Left hindlimb (tissue), 1 donor: ENCODE measurements at places on chromosomes 2 and 18.
A peak's percentile ranks its signal among the peaks of the same experiment; 100 is the strongest.

DNA sequence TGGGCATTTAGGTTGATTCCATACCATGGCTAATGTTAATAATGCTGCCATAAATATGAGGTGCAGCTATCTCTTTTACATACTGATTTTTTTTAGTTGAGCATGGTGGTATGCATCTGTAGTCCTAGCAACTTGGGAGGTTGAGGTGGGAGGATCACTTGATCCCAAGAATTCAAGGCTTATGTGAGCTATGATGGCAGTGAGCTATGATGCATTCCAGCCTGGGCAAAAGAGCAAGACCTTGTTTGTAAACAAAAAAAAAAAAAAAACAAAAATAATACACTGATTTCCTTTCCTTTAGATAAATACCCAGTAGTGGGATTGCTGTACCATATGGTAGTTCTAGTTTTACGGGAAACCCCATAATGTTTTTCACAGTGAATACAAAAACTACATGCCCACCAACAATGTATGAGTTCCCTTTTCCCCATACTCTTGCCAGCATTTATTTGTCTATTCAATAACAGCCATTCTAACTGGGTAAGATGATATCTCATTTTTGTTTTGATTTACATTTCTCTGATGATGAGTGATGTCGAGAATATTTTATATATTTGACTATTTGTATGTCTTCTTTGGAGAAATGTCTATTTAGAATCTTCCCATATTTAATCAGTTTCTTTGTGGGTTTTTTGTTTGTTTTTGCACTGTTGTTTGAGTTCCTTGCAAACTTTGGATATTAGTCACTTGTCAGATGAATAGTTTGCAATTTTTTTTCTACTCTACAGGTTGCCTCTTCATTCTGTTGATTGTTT, 281.0 kb upstream of the KYNU start:
- DNase-seq, result no peak

DNA sequence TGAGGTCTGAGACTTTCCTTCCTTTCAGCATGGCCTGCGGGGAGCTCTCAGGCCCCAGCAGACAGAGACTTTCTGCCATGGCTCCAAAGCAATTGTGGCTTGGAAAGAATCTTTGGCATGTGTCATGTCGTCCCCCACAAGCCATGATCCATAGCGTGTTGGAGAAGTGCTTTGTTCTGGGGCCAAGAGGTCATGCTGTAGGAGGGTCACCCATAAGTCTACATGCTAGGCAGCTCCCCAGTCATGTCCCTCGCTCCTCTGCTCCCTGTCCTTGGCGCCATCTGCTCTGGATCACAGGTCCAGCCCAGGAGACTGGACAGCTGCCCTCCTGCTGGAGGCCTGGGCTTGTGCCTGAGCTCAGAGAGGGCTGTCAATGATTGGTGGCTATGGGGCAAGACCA, 78.8 kb upstream of the LCLAT1 start:
- no peak for DNase-seq

DNA sequence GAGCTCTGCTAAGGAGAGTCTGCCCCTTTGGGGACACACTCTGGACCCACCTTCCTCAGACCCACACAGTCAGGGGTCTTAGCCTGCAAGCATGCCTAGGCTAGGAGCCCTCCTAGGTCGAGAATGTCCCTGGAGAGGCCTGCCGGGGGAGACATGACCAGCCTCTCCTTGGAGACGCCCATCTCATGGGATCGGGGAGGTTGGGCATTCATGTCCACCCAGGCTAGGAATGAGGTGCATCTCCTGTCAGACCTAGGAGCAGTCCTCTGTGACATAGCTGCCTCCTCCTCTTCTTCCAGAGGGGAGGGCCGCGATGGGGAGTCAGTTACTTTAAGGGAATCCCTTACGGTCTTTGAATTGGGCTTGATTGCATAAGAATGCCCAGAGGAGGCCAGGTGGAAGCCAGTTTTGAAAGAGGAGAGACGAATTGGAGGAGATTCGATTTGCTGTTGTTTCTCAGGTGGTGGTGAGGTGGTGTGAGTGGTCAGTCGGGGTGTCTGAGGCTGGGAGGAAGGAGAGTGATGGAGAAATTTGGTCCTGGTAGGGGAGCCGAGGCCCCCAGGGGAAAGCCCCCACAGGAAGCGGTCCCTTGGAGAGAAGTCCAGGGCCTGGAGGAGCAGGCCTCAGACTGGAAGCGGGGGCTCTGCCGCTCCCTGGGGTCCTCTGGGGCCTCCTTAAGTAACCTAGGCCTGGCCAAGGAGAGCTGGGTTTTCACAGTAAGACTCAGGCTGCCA, 241.3 kb downstream of the DYSF start:
- DNase-seq, result peak; percentile 19

GRCh38 chr18:76689646-76690264, 132.6 kb upstream of the ZNF236 start:
- DNase-seq, result no peak

DNA sequence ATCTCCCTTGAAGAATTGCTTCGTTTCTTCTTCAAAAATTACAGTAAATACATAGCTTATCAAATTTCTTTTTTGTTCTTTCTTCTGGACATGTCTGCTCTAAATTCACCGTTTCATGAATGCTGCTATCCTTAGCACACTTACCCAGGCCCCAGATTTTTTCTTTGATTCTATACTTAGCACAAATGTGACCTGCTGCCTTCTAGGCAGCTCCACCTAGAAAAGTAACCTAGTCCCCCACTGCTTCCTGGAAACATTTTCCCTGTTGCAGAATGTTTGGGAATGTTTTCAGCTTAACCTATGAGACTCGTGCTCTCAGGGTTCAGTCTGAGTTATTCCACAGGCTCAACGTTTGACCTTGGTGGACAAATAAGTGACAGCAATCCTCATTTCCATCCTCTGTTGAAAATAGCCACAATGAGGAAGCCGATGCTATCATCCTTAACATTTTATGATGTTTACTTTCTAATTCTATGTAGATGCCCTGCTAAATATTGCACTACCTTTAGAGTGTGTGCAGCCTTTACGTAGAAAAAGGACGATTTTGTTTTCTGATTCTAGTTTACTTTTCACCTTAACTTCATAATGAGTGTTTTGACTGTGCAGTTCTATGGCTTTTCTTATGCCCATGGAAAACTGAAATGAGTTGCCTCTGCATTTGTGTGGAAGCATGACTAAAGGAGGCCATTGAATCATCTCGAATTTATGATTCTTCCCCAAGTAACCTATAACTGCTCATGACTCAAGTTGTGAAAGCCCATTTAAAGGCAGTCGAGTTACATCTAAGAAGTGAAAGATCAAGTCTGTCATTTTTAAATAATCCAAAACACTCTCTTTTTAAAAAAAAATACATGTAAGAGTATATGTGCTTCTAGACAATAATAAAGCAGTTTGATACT, 47.7 kb downstream of the TMEM182 start:
- no peak for DNase-seq

GRCh38 chr2:182937870-182938269, 71.4 kb upstream of the FRZB start:
- DNase-seq, result no peak

GRCh38 chr2:236246711-236247246, 17.4 kb downstream of the ASB18 start:
- no peak for DNase-seq

DNA sequence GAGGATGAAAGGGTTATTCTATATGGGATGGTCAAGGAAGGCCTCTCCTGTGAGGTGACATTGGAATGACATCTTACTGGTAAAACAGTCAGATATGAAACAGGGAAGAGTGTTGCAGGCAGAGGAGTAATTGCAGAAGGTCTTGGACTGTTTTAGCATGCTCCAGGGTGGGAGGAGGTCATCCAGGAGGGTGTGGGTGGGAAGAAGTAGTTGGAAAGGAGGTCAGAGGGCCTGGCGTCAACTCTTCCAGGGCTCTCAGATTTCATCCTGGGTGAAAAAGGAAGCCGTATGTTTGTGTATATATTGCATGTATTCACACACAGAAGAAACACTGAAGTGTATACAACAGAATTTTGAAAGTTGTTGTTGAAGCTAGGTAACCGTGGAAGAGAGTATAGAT, 48.2 kb downstream of the ATP9B start:
- DNase-seq, result peak; percentile 38

GRCh38 chr2:166610180-166610912, 116.3 kb upstream of the SCN7A start:
- peak; percentile 46 for DNase-seq

GRCh38 chr2:119702918-119703401, 24.0 kb downstream of the TMEM177 start:
- DNase-seq, result peak; percentile 69

DNA sequence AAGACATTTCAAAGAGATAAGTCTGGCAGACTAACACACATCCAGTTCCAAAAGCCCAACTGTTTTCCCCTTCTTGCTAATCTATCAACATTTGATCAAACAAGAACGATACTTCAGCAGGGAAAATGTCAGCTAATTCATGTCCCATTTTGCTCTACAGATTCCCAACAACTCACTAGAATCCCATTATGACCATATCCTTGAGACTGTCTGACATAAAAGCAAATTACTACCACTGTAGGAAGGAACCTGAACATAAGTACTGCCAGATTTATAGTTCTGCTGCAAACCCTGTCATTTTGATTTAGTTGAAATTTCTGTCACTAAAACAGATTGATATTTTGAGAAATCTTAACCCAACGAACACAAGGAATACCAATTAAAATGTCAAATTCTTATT, 193.0 kb upstream of the REG3G start:
- DNase-seq, result no peak

DNA sequence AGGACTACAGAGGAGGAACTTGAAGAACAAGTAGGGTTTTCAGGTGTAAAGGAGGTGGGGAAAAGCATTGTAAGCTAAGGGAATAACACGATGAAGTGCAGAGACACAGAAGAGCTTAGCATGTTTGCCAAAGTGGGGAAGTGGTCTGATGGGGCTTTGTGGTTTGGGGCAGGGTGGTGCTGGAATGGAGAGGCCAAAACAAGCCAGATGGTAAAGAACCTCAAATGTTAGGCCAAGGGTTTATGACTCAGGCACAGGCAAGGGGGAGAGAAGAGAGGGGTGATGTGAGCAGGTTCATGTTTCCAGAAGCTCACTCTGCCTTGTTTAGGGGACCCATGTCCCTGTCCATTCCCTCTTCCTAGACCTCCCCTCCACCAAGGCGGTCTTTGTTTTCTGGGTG, 104.5 kb upstream of the YWHAQ start:
- no peak for DNase-seq

GRCh38 chr2:84257831-84258230, 201.2 kb downstream of the SUCLG1 start:
- no peak for DNase-seq

- no peak for DNase-seq
Observed at GRCh38 chr2:29260142-29260772, 145.0 kb downstream of the CLIP4 start.

GRCh38 chr2:47429795-47430194, 26.8 kb downstream of the MSH2 start:
- DNase-seq, result no peak

DNA sequence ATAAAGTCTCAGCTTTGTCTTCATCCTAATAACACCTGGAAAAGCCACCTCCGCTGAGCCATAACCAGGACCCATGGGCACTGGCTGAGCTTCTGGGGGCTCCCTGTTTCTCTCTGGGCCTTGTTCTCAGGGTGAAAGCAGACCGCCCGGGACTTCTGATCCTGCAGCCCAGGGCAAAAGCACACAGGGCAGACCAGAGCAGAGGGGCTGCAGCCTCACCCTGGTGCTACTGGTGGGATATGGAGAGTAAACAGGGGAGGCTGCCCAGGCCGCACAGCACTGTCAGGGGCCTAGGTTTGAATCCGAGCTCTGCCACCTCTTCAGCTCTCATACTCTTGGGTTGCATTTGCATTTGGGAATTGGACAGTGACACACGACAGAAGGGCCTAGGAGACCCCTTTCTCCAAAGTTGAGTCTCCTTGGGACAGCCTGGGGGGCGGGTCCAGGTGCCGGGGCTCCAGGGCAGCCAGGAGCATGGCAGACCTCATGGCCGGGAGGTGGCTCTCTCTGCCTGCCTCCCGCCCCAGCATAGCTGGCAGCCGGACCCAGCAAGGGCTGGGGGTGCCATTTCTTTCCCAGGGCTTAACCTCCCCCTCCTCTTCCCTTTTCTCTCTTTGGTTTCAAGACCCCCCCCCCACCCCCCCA, 164.9 kb downstream of the INHBB start:
- DNase-seq, result peak; percentile 16

- DNase-seq, result no peak
Observed at GRCh38 chr2:44112096-44112495, 56.6 kb upstream of the PPM1B start.

- no peak for DNase-seq
Observed at GRCh38 chr2:60888853-60889252, 7.5 kb downstream of the REL start.

- no peak for DNase-seq
Observed at GRCh38 chr2:149004836-149005235, 33.7 kb upstream of the LYPD6B start.

GRCh38 chr2:160028431-160029269, 33.8 kb downstream of the PLA2R1 start:
- no peak for DNase-seq

DNA sequence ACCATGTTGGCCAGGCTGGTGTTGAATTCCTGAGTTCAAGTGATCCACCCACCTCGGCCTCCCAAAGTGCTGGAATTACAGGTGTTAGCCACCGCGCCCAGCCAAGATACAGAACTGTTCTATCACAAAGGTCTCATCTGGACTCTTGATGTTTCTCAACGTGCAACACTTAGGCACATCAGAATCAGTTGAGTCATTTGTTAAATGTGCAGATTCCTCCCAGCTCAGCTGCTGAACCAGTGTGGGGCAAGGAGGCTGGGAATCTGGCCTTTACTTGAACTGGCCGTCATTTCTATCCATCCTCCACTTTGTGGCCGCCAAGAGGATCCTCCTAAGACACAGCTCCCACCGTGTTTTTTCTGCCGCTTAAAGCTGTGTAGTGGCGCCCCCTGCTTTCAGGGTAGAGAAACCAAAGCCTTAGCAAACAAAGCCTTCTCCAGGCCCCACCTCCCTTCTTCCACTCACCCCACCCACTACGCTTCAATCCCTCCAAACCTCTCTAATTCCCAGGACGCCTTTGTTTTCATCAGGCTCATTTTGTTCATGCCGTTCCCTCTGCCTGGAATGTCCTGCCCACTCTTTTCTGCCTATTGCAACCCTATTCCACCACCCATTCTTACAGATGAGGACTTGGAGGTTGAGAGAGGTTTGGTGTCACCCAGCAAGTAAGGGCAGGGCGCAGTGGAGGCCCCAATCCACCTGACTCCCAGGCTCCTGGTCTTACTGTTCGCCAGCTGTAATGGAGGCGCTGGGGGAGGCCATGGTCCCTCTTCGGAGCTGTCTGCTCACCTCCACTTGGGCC, 776 bp upstream of the SPEG start:
- DNase-seq, result no peak

DNA sequence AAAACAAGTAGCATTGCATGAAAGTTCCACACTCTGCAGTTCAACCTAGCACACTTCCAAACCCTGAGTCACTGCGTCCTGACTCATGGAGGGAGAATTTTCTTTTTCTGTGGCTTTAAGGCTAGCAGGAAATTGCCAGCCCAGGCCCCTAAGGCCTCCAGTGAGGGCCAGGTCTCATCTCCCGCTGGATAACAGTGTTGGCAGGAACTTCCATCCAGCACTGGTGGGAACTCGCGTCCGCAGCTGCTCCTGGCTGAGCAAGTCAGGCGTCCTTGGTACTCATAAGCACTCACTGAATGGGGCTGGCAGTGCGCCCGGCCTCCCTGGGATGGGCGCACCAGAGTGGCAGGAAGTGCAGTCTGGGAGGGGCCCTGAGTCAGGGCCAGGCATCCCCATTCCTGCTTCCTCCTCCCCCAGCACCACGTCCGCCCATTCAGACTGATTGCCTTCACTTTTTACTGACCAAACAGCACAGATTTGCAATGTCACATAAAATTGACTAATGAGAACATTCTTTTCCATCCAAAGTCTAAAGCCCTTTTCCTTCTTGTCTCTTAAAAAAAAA, 14.3 kb downstream of the MALL start:
- peak; percentile 95 for DNase-seq

GRCh38 chr18:69397096-69397495, 3.6 kb upstream of the DOK6 start:
- no peak for DNase-seq

GRCh38 chr18:54964741-54965140, 5.5 kb upstream of the CCDC68 start:
- no peak for DNase-seq
